Mucosa of descending colon (tissue), 3 donors: ENCODE measurements at places on chromosomes 5 and 9.

- DNase-seq: no peak
These were observed 1568.5 kb upstream of the WWC1 start for GRCh38 chr5:166722939-166723338.

- no peak for DNase-seq
These were observed 3.3 kb upstream of the SLC25A46 start for GRCh38 chr5:110735556-110735955.

DNA sequence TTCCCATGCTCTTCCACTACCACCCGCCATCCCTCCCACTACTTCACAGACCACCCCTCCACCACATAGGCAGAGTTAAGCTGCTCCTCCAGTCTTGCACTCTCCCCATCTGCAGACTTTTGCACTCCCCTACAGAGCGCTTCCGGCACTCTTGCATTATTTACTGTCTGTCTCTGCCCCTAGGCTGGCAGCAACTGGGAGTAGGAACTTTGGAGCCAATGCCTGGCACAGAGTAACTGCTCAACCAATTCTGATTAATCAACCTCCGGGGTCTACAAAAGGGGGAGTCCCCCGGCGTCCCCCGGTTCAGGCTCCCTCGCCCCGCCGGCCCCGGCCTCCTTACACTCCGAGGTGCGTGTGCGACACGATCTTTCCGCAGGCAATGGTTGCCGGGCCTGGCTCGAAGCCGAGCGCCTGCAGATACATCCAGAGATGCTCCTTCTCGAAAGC, 498 bp downstream of the HAUS6 start:
- DNase-seq: peak; percentile 40

DNA sequence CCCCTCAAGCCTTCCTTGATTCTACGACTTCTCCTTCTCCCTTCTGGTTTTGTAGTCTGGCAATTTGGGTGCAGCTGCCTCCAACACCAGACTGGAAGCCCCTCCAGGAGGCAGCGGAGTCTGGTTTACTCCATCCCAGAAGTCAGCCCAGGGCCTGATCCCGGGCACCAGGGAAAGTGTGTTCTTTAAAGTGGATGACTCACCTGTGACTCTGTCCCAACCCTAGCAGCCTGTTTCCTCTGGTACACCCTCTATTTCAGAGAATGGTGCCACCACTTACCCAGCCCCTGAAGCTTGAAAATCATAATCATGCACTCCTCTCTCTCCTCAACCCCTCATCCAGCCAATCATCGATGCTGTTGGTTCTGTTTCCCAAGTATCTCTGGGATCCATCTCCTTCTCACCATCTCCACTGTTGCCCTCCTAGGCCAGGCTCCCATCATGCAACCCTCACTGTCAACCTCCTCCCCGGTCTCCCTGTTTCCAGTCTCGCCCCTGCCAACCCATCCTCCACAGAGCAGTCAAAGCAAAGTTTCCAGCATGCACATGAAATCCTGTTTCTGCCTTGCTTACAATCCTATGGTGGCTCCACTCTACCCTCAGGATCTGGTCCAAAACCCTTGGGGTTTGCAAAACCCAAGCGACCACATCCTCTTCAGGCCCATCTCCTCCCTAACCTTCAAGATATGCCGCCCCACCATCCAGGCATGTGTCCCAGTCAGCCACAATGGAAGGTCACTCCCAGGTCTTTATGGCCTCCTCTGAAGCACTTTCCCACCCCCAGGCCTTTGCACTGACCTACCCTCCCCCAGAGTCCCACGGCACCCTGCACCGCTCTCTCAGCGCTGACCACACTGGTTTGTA, 10.5 kb downstream of the LHX6 start:
- DNase-seq: no peak

- no peak for DNase-seq
These were observed 124.3 kb upstream of the ICE1 start for GRCh38 chr5:5298068-5298633.

DNA sequence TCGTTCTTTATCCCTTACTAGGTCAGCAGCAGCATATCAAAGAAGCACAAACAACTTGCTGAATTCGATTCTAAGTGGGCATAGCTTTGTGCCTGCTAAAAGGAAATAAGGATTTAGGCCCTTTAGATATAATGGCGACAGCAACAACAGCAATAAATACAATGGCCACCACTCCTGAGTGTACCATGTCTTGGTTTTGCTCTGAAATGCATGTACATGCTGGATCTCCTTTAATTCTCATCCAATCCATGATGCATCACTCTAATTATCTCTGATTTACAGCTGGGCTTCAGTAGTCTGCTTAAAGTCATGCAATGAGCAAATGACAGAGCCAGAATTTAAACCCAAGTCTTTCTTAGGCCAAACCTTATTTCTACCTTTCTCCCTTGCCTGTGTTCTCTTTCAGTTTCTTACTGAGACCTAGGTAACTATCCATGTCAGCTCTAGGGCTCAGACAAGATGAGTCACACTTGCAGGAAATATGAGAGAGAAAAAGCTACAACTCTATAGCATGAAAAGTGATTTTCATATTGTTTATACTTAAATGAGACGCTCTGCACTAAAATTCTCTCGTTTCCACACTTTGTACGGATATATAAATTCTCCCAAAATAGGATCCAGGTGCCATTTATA, 111.8 kb downstream of the HMHB1 start:
- no peak for DNase-seq

DNA sequence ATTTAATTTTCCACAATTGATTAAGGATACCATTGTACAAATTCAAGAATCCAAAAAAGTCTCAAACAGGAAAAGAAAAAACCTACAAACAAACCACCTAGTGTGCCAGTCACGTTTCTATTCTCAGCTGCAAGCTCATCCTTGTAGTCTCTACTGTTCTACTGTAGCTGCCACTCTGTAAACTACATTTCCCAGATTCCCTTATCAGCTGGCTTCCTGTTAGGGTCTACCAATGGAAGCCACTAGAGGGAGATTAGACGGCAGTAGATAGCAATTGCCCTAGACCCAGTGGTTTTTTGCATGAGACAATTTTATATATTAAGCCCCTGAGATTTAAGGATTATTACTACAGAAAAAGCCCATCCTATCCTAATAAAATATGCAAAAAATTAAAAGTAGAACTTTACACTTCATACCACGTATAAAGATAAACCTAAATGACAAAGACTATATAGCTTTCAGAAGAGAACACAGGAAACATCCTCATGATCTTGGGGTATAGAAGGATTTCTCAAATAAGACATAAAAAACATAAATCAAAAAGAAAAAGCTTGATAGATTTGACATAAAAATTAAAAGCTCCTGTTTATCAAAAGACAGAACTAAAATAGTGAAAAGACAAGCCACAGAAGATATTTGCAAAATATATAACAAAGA, 37.4 kb downstream of the P4HA2 start:
- no peak for DNase-seq

DNA sequence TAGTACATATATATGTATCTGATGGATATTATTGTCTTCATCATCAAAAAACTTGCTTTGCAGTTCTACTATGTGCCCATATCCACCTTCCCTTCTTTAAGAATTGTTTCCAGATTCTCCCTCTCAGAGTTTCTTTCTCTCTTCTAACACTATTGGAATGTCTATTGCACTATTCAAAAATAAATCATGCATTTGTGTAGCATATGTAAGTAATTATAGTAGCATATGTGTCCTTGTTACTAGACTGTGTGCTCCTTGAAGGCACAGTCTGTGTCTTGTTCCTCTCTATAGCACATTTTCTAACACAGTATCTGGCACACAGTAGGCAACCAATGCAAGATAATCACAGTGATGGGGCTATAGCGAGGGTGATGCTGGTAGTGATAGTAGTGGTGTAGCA, 43.4 kb upstream of the TRIM32 start:
- no peak for DNase-seq

DNA sequence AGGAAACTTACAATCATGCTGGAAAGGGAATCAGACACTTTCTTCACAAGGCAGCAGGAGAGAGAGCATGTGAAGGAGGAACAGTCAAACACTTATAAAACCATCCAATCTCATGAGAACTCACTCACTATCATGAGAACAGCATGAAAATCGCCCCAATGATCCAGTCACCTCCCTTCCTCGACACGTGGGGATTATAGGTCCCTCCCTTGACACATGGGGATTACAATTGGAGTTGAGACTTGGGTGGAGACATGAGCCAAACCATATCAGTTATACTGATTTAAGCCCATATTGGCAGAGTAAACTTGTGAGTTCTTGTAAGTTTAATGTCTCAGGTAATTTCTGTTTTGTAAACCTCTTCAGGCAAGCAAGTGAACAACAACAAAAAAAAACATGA, 70.8 kb downstream of the ERAP1 start:
- no peak for DNase-seq

- peak; percentile 79 for DNase-seq
These were observed 2.3 kb upstream of the TNIP1 start for GRCh38 chr5:151083081-151083676.

GRCh38 chr9:91848146-91848545, 101.9 kb downstream of the ROR2 start:
- no peak for DNase-seq

GRCh38 chr5:131530706-131531331, 104.2 kb downstream of the RAPGEF6 start:
- DNase-seq: no peak

DNA sequence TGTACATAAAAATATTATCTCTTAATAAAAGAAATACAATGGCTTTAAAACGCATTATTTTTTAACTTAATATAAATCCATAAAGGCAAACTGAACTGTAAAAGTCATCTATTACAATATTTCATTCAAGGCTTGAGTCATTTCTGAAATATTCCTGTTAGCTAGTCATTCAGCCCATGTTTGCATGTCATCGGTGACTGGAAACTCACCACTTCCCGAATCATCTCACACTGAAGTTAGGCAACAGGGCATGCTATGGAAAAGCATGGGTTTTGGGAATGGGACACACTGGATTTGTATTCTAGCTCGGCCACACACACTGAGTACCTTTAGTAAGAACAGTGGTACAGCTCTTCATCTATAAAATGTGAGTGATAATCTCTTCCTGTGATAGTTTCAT, 691.1 kb upstream of the C9orf72 start:
- DNase-seq: no peak

DNA sequence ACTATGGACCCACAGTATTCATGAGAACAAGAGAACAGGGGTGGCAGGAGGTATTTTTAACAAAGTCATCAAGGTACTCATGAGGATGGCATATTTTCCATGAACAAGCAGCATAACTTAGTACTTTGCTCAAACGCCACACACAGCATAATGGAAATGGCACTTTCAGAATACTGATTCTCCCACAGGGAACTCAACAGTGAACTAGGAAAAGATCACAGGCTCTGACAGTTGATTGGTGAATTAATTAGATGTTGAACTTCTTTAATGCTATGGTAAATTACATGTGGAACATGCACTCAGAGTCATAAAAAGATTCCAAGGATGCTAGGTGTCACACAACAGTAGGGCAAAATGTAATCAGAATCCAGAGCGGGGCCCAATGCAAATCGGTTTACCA, 1088.6 kb upstream of the C9orf72 start:
- no peak for DNase-seq

- no peak for DNase-seq
These were observed 276.6 kb upstream of the MVB12B start for GRCh38 chr9:126049896-126050604.

GRCh38 chr5:41878643-41879478, 8.6 kb upstream of the OXCT1 start:
- DNase-seq: no peak

DNA sequence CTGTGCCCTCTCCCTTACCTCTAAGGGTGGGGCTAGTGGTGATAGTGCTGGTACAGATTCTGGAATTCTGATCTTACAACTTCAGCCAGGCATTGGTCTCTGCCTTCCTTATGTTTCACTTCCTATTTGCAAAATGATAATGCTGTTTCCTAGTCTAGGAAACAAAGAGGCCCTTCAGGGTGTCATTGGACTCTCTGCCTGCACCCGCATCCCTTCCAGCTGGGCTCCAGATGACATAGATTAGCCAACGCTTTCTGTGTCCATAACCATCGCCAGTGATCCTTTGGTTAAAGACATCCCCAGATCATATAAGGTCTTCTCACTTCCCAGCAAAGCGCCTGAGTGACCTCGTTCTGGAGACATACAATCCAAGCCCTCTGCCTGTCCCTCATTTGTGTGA, 180.7 kb downstream of the ERCC6L2 start:
- DNase-seq: no peak

DNA sequence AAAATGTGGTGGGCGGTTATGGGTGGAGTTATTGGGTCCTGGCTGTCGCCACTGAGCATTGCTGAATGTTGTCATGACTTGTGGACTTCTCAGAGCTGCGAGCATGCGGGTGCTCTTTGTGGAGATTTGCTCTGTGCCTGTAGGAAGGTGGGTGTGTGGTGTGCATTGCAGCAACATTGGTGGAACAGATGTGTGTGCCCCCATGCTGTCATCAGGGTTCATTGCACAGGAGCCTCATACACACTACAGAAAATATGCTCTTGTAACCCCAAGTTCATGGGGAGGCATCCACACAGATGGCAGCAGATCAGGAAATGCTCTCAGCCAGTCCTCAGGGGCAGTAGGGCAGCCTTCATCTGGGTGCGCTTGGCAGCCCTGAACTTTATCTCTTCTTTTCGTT, 55.9 kb upstream of the PHF2 start:
- no peak for DNase-seq

DNA sequence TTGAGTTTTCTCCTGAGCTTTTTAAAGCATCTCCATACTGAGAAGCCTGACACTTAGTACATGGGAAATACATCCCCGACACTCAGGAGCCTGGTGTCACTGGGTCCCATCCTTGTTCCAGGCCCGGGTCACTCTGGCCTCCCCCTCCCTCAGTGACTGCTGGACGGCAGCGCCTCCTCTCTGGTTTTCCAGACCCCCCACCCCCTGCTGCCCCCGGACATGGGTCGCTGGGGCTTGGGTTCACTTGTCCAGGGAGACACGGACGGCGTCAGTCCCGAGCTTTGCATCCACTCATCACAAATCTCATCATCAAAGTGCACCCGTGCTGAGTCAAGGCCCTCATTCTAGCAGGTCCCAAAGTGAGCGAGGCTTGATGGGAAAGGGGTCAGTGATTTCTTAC, 243.0 kb downstream of the IRX2 start:
- DNase-seq: no peak

GRCh38 chr5:94545870-94546625, 72.4 kb downstream of the KIAA0825 start:
- peak; percentile 25 for DNase-seq

DNA sequence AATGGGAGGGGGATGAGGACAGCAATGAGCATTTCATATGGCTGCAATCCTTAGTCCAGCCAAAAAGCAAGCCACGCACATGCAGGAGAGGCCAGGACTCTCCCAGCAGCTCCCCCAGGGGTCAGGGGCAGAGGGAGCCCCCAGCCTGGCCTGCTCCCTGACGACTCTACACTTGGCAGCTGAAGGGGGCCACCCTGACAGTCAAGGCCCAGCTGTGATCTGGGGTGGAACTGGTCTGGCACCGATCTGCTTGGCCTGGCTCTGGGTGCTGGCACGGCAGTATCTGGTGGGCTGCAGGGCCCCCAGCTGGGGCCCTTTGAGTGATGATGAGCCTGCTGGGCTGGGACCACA, 118.1 kb downstream of the ADAMTS2 start:
- no peak for DNase-seq

- no peak for DNase-seq
These were observed 180.0 kb upstream of the OTULINL start for GRCh38 chr5:14401639-14402038.

GRCh38 chr5:77960863-77961396, 184.8 kb upstream of the TBCA start:
- no peak for DNase-seq
